OCI-LY7 (cell line): ENCODE measurements at places on chromosomes 13 and 19. TPM values are rescaled to one million over a fixed set of nuclear protein-coding genes. Genes with fewer than 3 reads are reported as not detected.

DNA sequence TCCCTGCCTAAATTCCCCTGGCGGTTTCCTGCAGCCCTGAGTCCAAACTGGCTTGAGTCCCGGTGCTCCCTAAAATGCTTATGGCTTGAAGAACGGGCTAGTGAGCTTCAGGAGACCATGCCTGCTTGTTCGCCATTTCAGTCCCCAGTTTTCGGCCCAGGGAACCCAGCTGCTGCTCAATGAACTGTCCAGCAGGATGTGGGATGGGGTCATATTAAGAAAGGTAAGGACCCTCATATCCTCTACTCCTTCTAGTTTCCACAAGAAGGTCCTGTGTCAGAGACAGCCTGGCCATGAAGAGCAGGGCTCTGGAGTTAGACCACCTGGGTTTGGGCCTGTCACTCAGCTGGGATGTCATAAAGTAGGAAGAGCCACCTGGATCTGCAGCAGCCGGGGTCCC lies 17.0 kb upstream of the SPC24 start:
- no peak for DNase-seq

Gene GPR18
- total RNA-seq, result 10.9 and 15.1 TPM in 2 replicates

DNA sequence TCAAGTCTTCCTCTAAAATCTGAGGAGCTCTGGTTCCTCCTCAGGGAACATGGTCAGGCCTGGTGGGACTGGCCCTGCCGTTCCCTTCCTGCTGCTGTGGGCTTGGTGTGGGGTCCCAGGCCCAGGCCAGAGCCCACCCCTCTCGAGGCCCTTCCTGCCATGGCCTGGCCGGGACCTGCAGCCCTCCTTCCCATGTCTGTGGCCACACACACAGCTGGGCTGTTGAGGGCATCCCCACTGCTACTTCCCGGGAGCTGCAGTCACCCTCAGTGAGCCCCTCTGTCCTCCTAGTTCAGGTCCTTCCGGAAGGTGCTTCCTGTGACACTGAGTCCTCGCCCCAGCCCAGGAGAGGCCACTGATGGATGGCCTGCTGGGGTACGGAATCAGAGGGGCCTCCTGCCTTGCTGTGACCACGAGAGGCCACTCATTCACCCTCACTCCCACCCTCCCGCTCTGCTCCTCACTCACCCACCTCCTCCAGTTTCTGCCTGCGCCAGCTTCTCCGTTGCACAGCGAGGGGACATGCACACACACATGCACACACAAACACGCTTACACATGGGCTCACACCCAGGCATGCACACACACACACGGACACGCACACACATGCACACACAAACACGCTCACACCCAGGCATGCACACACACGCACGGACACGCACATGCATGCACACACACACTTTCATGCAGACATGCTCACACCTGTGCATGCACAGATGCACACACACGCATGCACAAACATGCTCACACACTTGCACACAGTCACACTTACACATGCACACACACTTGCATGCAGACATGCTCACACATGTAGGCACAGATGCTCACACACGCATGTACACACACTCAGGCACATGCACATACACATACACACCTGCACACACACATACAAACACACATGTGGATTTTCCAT lies 7.3 kb upstream of the MCF2L start:
- no peak for DNase-seq

Gene KIR2DL4
- total RNA-seq, result not detected in 2 replicates

Gene ZNF541
- total RNA-seq, result not detected in 2 replicates

DNA sequence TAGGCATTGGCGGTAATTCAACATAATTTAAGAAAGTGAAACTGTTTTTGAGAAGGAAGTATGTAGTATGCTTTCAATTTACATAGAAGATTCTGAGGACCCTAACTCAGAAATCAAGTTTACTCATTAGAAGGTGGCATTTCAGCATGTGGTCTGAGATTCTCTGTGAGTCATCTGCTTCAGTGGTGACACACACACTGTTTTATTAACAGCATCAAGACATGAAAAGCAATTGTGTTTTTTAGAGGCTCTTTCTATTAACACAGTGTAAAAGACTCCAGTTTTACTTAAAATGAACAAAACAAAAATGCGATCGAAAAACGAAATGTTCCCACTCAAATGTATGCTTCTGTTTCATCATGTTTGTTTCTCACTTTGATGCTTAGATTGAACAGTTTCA lies 802.1 kb upstream of the SLITRK6 start:
- DNase-seq, result no peak

Gene TPTE2
- total RNA-seq, result 0.27 and 0.30 TPM in 2 replicates

- DNase-seq, result no peak
Observed at GRCh38 chr13:23579896-23580683, 9.9 kb downstream of the TNFRSF19 start.

DNA sequence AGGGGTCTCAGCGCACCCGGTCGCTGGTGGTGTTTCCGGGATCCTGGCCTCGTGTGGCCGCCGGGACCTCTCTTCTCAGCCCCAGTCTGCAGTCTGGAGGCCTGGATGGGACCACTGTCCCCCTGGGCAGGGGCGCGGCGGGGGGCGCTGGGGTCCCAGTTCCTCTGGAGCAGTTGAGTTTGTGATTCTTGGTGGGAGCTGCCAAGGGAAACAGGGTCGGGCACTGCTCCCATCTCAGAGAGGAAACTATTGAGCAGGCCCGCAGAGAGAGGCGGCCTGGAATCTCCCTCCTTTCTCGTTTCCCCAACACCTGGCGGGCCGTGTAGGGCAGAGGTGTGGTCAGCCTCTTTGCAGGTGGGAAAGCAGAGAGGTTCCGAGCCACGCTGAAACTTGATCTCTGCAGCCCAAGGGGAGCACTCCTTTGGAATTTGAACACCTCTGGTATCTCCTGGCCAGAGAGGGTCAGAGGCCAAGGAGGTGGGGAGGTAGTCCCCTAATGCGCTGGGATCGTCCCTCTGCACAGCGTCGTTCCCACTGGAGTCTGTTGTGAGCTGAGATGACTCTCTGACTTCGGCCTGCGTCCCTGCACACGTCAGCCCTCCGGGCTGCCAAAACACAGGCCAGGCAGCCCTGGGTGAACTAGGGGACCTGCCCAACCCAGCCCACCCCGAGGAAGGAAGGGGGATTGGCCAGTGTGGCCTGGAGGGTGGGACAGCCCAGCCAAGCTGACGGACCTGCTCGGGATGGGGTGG lies 741 bp downstream of the PLEKHF1 start:
- DNase-seq, result no peak

Gene MEIOSIN
- total RNA-seq, result not detected in 2 replicates

DNA sequence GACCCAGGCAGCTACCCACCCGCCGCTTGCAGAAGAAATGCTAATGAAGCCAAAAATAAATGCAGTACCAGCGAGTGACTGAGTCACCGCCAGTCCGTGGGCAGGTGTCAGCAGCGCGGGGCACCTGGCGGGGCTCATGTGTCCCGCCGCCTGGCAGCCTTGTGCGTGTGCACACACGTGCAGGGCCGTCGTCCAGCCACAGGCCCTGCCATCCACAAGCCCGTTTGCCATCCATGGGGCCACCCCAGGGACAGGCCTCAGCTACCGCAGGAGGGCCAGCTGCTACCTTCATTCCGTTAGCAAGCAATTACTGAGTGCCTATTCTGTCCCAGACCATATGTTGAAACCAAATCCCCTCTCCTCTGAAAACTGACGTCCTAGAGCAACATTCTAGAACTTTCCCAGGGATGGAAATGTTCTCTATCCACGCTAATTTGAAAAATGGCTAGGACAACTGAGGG lies 20.5 kb downstream of the NCAN start:
- no peak for DNase-seq

DNA sequence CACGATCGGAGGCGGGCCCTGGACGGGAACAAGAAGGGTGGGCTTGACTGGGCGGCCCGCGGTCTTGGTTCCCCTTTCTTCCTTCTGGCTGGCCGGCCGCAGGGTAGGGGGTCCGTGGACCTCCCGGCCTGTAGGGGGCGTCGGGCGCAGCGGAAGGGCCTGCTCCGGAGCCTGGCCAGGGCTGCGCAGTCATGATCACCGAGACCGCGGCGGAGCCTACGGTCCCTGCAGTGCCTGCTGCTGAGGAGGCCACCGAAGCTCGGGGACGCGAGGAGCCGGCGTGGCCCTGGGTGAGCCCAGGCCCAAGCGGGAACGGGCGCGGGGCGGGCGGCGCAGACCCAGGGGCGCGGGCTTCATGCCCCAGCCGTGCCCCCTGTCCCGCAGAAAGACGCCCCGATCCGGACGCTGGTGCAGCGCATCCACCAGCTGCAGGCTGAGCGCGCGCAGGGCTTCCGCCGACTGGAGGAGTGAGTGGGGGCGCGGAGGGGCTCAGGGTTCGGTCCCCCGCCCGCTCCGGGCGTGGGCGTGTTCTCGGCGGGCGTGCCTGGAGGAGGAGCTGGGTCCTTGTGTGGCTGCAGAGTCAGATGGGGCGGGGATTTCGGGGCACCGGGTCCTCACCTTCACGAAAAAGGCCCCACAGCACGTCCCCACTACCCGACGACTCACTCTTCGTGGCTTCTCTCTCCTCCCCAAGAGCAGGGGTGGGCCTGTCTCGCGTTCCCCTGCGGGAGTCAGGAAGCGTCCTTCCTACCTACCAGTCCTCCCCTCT lies at the start of gene REX1BD:
REX1BD (plus strand) TSS at position 188 of the 769 bp plus-strand sequence; CDS start at position 192, 4 bp downstream.
- DNase-seq, result peak; percentile 94

Gene NTN5
- total RNA-seq, result 0.20 and 0.53 TPM in 2 replicates

- peak; percentile 90 for DNase-seq
Observed at GRCh38 chr19:35204799-35205732, 23.5 kb downstream of the FAM187B start.

DNA sequence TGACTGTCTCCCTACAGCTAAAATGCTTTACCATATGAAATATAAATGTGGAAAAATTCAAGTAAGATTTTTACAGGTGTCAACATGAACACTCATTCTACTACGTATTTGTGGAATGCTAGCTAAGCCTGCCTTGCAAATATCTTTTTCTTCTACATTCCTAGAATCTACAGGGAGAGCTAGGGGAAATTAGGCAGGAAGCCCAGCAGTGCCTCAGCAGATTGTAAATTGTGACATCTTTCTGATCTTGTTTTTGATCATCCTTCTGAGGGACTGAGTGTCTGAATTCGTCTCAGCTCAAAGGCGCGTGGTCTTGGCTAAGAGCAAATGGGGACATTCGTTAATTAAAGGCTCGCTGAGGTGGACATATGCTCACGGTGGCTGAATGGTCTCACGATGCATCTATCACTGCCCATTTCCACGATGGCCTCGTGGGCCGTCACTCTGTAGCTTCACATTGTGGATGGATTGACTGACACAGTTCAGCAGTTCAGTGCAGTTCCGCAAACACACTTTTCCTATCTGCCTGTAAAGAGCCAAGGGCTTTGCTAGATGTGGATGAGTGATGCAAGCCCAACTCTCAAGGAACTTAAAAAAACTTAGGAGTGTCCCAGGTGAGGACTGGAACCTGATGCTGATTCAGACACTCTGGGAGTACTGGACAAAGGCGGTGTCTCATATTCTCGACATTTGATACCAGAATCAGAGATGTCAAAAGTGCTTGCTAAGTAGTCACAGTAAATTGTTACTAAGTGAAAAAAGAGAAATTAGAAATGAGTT lies 562.5 kb downstream of the EFNB2 start:
- DNase-seq, result no peak

DNA sequence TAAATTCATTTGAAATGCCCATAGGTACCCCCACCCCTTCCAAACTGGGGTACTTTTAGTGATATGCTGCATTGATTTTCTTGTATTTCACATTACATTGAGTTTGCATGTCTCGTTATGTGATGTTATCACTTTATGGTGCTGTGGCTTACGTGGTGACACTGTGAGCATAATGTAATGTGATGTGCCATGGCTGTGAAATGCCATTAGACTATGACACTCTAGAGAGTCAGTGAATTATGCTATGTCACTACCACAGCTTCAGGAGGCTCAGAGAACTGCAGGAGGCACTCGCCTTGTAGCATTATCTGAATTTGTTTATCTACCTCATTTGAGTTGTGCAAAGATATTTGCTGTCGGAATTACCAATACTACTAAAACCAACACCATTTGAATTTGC lies 590.1 kb upstream of the SLC10A2 start:
- DNase-seq, result no peak

Gene ZNF841
- not detected in 2 replicates for total RNA-seq

DNA sequence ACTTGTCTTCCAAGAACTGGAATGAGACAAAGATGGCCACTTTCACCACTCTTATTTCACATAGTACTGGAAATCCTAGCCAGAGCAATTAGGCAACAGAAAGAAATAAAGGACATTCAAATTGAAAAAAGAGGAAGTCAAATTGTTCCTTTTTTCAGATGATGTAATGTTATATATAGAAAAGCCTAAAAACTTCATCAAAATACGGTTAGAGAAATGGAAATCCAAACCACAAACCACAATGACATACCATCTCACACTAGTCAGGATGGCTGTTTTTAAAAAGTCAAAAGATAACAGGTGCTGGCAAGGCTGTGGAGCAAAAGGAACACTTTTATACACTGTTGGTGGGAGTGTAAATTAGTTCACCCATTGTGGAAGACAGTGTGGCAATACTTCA lies 113.3 kb upstream of the SPRY2 start:
- peak; percentile 64 for DNase-seq

Gene RXFP2
- not detected in 2 replicates for total RNA-seq

DNA sequence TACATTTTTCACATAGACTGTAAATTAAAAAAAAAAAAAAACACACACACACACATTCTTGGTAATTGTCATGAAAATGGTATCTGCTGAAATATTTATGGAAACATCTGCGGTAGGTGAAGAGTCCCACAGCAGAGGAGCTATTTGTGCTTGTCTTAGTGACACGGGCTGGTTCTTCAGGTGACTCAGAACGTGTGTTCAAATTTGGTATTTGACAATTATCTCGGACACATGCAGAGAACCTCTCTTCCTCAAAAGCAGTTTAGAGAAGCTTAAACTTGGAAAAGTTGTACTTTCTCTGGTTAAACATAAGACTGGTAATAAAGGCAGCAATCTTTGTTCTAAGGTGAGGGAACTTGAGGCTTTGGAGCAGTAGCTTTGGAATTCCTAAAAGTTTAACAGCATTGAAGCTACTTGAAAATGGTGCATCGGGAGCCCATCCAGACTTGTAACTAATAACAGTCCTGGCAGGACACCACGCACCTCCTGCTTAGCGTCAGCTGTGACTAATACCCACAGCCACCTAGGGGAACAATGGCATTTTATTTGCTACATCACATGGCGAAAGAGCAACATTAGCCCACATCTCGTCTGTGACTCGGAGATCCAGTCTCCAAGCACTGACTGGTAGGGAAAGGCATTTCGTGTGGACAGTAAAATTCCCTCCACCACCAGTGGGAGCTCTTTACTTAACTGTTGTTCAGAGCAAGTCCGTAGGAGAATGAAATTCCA lies 1505.1 kb upstream of the SLC10A2 start:
- DNase-seq, result no peak

Gene SSC5D
- total RNA-seq, result 1.7 and 2.7 TPM in 2 replicates

DNA sequence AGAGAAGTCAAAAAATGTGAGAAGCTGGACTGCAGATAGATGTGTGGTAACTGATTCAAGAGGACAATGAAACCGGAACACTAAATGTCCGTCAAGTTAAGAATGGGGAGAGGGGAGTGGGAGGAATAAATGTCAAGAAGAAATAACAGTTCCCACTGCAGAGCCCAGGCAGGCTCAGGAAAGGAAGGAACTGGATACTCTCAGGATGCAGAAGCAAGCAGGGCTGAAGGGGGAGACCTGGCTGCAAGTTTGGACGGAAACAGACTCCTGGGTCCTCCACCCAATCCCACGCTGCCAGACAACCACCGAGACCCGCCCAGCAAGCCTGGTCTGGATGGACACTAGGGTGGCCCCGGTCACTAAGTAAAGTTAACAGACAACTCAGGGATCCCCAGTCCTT lies 18.1 kb downstream of the TUBGCP3 start:
- DNase-seq, result no peak
